Muscle of arm (tissue), 14 donors: ENCODE measurements at places on chromosomes 2 and 18. TPM values are rescaled to one million over a fixed set of nuclear protein-coding genes. Genes with fewer than 3 reads are reported as not detected.
A peak's percentile ranks its signal among the peaks of the same experiment; 100 is the strongest.

DNA sequence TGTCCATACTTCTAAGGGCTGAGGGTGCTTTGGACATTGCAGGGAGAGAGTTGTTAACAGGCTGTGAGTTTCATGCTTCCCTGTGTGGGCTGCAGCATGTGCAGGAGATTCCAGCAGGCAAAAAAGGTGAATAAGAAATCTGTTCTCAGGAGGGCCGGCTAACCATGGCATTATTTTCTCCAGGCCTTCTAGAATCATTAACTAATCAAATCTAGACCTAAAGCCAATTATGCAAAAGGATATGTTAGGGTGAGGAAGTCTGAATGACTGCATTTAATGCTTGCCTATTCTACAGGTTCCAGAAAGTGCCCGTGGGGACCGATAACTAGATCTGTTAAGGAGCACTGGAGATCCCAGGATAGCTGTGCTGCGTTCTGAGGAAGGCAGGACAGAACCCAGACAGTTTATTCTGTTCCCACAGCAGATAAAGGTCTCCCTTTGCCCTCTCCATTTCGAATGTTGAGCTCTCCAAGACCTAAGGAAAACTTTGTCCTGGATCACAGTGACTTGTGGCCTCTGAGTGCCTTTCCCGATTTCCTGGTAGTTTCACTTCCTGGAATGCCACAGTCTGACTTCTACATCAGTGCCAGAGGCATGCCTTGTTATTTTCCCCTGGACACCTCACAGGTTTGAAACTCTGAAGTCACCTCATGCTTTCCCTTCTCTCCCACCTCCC lies 50.0 kb upstream of the ZFP36L2 start:
- no peak for DNase-seq

The TANC1 gene
- 26.8 TPM for polyA plus RNA-seq

The CRYGA gene
- polyA plus RNA-seq, result not detected

- DNase-seq, result no peak
These were observed 16.9 kb downstream of the ZAP70 start for GRCh38 chr2:97730245-97730644.

- DNase-seq, result no peak
These were observed 90.9 kb upstream of the STK39 start for GRCh38 chr2:168338292-168338691.

GRCh38 chr2:132873738-132874137 lies 203.7 kb upstream of the LYPD1 start:
- DNase-seq, result no peak

GRCh38 chr2:214601852-214602633 lies 191.2 kb downstream of the VWC2L start:
- no peak for DNase-seq

- no peak for DNase-seq
These were observed 27.4 kb upstream of the MTIF2 start for GRCh38 chr2:55296393-55296792.

The PSMA8 gene
- polyA plus RNA-seq, result not detected

DNA sequence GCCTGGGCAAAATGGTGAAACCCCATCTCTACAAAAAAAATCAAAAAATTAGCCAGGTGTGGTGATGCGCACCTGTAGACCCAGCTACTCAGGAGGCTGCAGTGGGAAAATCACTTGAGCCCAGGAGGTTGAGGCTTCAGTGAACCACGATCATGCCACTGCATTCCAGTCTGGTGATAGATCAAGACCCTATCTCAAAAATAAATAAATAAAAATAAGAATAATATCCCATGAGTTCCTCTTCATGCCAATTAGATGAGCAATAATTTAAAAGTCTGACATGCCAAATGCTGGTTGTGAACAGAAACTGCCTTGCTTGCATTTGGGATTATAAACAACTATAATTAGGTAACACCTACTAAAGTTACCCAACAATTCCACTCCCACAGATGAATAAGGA lies 22.1 kb upstream of the ANKRD44 start:
- DNase-seq, result no peak

GRCh38 chr2:212539072-212539880 lies 674 bp upstream of the ERBB4 start:
- DNase-seq, result peak; percentile 54

- no peak for DNase-seq
These were observed 185.8 kb upstream of the PIK3C3 start for GRCh38 chr18:41769265-41769664.

- no peak for DNase-seq
These were observed 42.8 kb upstream of the RAB31 start for GRCh38 chr18:9665314-9665713.

- no peak for DNase-seq
These were observed 13.3 kb downstream of the BCL2 start for GRCh38 chr18:63306249-63306648.

GRCh38 chr2:133576714-133577113 lies 8.5 kb upstream of the NCKAP5 start:
- no peak for DNase-seq

DNA sequence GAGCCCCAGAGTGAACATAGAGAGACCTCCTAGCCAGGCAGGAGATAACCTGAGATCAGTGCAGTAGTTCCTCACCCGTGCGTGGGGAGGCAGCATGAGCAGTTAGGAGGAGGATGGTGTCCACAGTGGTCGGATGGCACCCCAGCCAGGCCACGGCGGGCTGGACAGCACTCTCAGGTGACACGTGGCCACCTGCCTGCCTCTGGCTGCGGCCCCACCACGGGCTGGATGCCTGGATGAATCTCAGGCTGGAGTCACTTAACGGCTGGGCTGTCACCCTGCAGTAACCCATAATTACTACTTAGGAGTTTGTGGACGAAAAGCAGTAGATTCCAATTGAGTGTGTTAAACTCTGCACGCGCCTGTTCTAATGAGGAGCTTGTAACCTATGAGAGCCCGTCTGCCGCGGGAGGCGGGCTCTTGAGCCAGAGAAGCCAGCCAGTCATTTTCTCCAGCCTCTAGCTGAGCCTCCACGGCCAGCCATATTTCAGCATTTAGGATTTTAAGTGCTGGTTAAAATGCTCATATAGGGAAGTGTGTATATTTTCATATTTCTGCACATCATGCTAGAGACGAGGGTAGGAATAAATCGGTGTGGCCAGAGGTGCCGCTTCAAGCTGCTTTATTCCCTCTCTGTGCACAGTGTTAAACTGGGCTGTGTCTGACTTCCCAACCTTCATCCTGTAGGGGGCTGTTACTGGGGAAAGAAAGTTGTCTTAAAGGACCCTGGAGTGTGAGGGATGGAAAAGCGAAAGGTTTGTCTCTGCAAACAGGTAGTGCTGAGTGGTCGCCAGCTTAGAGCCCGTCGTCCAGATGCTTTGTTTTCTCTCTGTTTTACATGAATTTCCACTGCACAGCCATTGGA lies 144.0 kb downstream of the GLI2 start:
- no peak for DNase-seq

- no peak for DNase-seq
These were observed 6.9 kb downstream of the GMCL1 start for GRCh38 chr2:69836316-69836715.

DNA sequence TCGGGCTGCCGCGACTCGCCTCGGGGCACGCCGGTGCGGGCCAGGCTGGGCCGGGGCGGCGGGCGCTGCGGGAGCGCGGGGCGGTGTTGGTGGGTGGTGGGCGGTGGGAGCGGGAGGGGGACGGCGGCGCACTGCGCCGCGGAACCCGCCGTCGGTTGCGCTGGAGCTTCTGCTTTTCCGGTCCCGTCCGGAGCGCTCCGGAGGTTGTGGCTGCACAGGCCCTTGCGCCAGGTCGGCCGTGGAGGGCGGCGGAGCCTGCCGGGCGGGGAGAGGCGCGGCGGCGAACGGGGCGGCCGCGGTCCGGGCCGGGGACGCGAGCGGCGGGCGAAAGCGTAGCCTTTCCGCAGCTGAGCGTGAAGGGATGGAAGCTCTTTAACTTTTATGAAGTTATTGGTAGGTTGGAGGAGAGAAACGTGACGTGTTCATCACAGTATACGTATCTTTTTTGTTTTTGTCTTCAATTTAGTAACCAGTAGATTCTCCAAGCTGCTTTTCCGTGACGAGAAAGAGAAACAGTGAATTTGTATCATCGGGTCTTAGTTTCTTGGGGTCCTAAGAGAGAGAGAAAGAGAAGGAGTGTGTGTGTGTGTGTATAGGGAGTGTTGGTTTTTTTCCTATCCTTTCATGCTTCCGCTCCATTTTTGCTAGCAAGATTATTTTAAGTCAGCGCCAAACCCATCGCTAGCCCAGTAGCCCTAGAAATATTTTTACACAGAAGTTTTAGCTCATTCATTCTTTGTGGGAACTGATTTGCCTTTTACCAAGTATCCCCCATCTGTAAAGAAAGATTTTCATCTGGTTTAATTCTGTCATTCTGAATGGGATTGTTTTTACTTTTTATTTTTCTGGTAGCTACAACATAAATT lies 535 bp downstream of the ATG4B start:
- no peak for DNase-seq

DNA sequence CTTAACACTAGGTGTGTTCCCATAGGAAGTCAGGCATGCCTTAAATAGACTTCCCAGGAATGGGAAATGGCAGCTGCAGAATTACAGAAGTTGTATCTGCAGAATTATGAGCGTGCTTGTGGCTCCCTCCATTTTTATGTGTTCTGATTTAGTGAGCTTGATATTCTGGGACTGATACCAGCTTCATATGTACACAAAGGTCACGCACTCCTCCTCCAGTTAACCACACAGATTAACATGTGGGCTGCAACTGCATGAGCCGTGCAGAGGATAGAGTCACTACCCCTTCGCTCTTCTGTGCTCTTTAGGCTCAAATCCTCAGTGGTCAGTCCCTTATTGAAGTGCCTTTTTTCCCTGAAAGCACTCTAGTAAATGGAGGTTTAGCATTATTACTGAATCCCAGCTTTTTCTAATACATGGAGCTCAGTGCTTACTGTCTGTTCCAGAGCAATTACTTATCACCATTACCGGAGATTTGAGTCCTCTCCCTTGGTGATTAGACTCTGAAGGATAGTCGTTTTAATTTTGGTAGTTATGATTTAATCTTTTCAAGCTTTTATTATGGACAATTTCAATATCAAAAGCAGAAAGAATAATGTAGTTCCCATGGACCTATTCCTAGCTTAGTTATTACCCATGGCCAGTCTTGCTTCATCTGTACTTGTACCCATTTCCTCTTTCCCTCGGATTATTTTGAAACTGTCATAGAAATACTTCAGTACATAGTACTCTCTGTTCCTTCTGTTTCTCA lies 238.3 kb downstream of the PRKCE start:
- DNase-seq, result no peak

DNA sequence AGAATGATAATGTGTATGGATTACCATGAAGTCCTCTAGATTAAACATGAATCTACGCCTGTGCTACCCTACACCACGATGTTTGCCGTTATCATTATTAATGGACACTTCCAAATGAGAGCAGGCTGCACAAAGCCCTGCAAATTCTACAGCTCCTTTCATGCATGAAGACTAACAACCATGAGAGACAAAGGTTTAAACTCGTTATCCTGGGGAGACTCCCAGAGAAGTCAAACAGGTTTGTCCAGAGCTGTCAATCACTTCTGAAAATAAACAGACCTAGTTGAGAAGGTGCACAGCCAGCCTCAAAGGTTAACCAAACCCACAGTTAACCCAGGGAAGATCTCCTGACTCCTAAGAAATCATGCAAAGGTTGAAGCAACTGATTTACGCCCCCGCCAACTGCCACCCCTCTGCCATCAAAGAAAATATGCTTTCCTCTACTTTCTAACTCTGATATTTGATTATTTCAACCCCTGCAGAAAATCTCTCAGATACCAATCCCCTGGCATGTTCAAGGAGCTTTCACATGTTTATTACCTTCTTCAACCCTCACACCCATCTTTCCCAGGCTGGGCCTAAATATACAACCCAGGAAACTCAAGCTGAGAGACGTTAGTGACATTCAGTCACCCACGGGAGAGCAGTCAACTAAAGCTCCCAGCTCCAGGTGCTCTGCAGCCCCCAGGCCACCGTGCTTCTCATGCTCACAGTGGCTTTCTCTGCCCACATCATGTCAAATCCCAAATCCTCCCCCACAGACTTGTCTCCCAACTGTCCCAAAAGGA lies 35.9 kb downstream of the MYO5B start:
- DNase-seq, result no peak

The MYO5B gene
- 5.2 TPM for polyA plus RNA-seq

GRCh38 chr2:20966061-20966595 lies 77.7 kb downstream of the APOB start:
- no peak for DNase-seq

DNA sequence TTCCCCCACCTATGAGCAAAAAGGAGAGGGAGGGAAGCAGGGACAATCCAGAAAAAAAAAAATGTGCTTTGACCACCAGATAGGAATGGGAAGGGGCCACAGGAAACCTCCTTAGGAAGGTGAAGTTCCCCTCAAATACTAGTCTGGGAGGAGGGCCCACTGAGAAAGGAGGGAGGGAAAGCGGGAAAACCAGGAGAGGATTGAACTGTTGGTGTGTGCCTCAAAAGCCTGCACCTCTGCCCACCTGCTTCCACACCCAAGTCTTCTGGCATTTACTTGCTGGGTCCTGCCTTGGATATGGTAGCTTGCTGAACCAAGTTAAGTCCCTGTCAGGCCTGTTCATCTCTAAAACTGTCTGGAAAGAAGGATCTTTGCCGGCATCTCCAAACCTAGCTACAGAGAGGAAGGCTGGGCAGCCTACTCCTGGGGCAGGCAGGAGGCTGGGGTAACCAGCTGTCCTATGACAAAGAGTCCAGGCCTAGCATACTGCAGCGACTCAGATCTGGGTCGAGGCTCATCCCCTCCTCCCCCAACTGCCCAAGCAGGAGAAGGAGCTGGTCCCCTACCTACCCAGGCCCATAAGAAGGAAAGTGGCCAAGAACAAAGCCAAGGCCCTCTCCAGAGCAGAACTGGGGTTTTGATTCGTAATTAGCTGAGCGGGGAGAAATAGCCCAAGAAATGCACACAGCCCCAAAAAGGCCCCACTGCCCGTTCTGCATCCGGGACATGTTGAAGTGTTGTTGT lies 3.0 kb downstream of the EN1 start:
- DNase-seq, result no peak

DNA sequence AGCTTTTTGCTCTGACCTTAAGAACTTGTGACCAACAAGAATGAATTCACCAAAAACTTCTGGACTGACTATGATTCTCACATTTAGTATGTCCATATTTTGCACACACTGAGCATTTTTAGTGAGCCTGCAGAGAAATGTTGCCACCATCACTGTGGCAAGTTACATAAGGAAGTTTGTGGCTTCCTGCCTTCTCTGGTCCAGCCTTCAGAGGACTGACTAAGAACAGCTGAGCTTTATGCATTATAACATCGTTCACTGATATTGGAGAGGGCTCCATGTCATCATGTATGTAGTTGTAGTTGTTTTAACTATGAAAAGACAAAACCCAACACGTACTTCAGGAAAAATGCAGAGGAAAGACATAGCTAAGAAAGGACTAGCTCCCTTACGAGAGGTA lies 218.0 kb upstream of the CRIM1 start:
- no peak for DNase-seq

DNA sequence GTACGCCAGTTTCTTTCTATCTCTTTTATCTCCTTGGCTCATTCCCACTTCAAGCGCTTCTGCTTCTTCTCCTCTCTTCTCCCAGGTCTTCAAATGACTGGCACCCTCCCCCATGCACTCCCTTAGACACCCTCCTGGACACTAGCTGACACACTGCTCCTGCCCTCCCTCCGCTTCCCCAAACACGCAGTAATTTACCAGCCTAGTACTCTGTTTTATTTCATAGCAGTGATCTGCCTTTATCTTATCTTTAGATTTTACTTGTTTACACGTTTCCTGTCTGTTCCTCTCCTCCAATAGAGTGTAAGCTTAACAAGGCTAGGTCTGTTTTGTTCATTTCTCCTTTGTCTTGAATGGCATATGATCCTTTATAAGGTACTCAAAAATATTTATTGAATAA lies 93.9 kb downstream of the SCN3A start:
- DNase-seq, result no peak

GRCh38 chr2:61042807-61043206 lies 22.9 kb upstream of the SANBR start:
- DNase-seq, result no peak

GRCh38 chr2:164061129-164061746 lies 325.4 kb upstream of the FIGN start:
- no peak for DNase-seq

The CFC1 gene
- not detected for polyA plus RNA-seq
